Tibial nerve (tissue), 4 donors: ENCODE measurements at places on chromosomes 1 and 21.

- H3K27ac ChIP-seq: no peak overlapping the region
- no peaks in the 10 kb centered on the region for H3K4me1 ChIP-seq
- H3K4me3 ChIP-seq: no peak overlapping the region
- no peaks in the 10 kb centered on the region for H3K27me3 ChIP-seq
Measured at GRCh38 chr21:42392731-42393442, 3.0 kb downstream of the TMPRSS3 start.

- H3K4me1 ChIP-seq: no peaks in the 10 kb centered on the region
- DNase-seq: no peak
- no peaks in the 10 kb centered on the region for H3K27me3 ChIP-seq
- H3K27ac ChIP-seq: no peak overlapping the region
- H3K4me3 ChIP-seq: no peak overlapping the region
- H3K36me3 ChIP-seq: no peaks in the 10 kb centered on the region
Measured at GRCh38 chr1:48678710-48679505, 97.8 kb downstream of the BEND5 start.

- DNase-seq: no peak
- no peaks in the 10 kb centered on the region for H3K27me3 ChIP-seq
- no peaks in the 10 kb centered on the region for H3K36me3 ChIP-seq
- no peak overlapping the region for H3K27ac ChIP-seq
- no peaks in the 10 kb centered on the region for H3K4me1 ChIP-seq
Measured at GRCh38 chr1:85379203-85380136, 85.5 kb downstream of the DDAH1 start.

- no peaks in the 10 kb centered on the region for H3K27me3 ChIP-seq
- peaks cover 6% of the 10 kb centered on the region for H3K4me1 ChIP-seq
- H3K36me3 ChIP-seq: no peaks in the 10 kb centered on the region
- DNase-seq: no peak
Measured at GRCh38 chr1:79657951-79658658, 651.6 kb upstream of the ADGRL4 start.

DNA sequence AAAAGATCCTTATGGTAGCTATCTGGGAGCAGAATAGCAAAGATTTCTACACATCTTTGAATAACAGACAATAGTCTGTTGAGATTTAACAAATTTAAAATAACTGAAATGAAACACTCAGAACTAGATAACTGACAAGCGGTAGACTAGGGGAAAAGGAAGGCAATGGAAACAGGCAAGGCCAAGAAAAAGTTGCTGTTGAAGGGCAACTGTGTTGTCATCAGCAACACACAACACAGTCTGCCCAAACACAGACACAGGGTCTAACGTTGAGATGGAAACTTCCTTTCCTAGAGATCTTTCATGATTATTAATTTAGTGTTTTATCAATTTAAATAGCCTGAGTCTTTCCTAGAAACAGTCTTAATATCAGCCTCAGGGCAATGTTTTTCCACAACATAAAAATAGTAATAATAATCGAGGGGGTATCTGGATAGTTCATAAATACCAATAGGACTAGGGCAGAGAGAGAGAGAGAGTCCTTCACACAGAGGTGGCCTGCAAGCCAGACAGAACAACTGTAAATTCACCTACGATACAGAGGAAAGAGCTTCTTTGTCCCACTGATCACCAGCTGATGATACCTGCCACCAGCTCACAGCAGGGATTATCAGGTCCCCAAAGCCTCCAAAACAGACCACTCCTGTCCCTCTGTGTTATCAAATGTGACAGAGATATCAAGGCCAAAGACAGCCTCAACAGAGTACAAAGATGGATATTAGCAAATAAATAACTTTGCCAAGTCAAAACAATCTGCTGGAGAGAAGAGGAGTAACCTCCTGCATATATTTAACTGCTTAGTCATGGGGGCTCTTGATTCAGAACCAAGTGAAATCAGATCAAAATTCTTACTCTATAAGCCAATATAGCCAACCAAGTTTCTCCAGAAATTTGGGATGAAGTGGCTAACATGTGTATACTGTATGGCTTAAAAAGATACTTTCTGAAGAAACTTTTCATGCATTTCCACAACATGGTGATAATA lies 245.3 kb downstream of the SLC45A1 start:
- no peak overlapping the region for H3K4me3 ChIP-seq
- no peaks in the 10 kb centered on the region for H3K4me1 ChIP-seq
- no peaks in the 10 kb centered on the region for H3K36me3 ChIP-seq
- no peak overlapping the region for H3K27ac ChIP-seq
- DNase-seq: no peak
- no peaks in the 10 kb centered on the region for H3K27me3 ChIP-seq

- H3K27me3 ChIP-seq: no peaks in the 10 kb centered on the region
- no peaks in the 10 kb centered on the region for H3K4me1 ChIP-seq
- H3K27ac ChIP-seq: no peak overlapping the region
- H3K36me3 ChIP-seq: no peaks in the 10 kb centered on the region
Measured at GRCh38 chr1:173431304-173432045, 45.7 kb upstream of the PRDX6 start.

- no peak overlapping the region for H3K27ac ChIP-seq
- H3K36me3 ChIP-seq: peaks cover 3% of the 10 kb centered on the region
- no peak for DNase-seq
- no peak overlapping the region for H3K4me3 ChIP-seq
Measured at GRCh38 chr1:3847081-3847480, 9.9 kb downstream of the CEP104 start.

GRCh38 chr21:42781971-42782722 lies 97.2 kb downstream of the WDR4 start:
- H3K36me3 ChIP-seq: peaks cover 4% of the 10 kb centered on the region
- H3K27me3 ChIP-seq: no peaks in the 10 kb centered on the region
- H3K4me1 ChIP-seq: peaks cover 6% of the 10 kb centered on the region
- peak overlapping the region; percentile 41 for H3K27ac ChIP-seq
- DNase-seq: no peak

GRCh38 chr1:51534447-51534846 lies 15.4 kb upstream of the EPS15 start:
- DNase-seq: no peak
- peaks cover 4% of the 10 kb centered on the region for H3K4me1 ChIP-seq
- no peaks in the 10 kb centered on the region for H3K36me3 ChIP-seq
- H3K27ac ChIP-seq: peak overlapping the region; percentile 47
- H3K4me3 ChIP-seq: no peak overlapping the region
- no peaks in the 10 kb centered on the region for H3K27me3 ChIP-seq

GRCh38 chr1:119163396-119163795 lies 22.9 kb upstream of the WARS2 start:
- DNase-seq: no peak
- H3K27me3 ChIP-seq: no peaks in the 10 kb centered on the region
- peaks cover 57% of the 10 kb centered on the region for H3K36me3 ChIP-seq
- no peak overlapping the region for H3K4me3 ChIP-seq
- peaks cover 5% of the 10 kb centered on the region for H3K4me1 ChIP-seq

- no peak overlapping the region for H3K27ac ChIP-seq
- H3K4me3 ChIP-seq: no peak overlapping the region
- H3K4me1 ChIP-seq: no peaks in the 10 kb centered on the region
- DNase-seq: no peak
- no peaks in the 10 kb centered on the region for H3K36me3 ChIP-seq
- no peaks in the 10 kb centered on the region for H3K27me3 ChIP-seq
Measured at GRCh38 chr1:215192306-215192705, 109.8 kb downstream of the KCNK2 start.

DNA sequence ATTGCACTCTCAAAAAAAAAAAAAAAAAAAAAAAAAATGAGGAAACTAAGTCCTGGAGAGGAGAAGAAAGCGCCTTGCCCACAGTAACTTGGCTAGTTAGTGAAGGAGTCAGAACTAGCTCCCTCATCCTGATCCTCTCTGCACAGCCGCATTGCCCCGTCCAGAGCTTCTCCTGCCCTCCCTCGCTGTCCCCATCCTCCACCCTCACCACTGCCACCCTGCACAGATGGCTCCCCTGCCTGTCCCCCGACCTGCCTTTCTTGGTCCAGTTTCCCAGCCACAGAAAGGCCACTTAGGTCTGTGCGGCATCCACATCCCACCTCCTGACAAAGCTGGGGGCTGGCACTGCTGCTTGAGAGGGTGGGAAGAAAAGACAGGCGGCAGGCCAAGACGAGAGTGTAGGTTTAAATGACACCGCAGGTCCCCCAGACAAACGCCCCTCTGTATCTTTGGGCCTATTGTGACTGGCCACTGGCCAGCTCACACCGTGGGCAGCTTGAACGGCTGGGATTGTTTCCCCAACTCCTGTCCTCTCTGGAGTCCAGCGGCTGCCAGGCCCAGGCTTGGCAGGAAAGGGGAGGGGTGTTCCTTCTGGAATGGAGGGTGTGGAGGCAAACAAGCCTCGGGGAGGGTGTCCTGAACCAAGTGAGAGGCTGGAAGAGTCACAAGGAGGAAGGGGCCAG lies 20.2 kb downstream of the NCMAP start:
- no peaks in the 10 kb centered on the region for H3K27me3 ChIP-seq
- H3K27ac ChIP-seq: peak overlapping the region; percentile 50
- H3K4me1 ChIP-seq: no peaks in the 10 kb centered on the region
- H3K36me3 ChIP-seq: no peaks in the 10 kb centered on the region
- no peak for DNase-seq
- no peak overlapping the region for H3K4me3 ChIP-seq

- peaks cover 5% of the 10 kb centered on the region for H3K4me1 ChIP-seq
- no peak overlapping the region for H3K4me3 ChIP-seq
- DNase-seq: no peak
- no peaks in the 10 kb centered on the region for H3K36me3 ChIP-seq
- H3K27ac ChIP-seq: no peak overlapping the region
Measured at GRCh38 chr1:154843636-154844296, 26.3 kb downstream of the KCNN3 start.

DNA sequence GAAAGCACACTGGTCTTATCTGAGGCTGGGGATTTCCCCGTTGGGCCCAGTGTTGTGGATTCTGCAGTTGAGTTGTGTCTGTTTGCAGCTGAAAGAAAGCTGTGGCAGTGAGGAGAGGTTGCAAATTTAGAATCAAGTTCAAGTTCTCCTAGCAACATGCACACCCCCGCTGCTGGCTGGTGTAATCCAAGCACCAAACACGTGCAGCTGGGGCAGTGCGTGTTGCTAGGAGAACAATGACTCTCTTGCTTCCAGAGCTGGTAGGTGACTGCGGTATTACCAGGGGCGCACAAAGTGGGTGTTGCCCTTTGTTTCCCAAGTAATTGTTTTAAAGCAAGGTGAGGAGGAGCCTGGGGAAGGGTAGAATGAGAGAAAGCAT lies 91.5 kb downstream of the IER5 start:
- H3K4me1 ChIP-seq: no peaks in the 10 kb centered on the region
- H3K27me3 ChIP-seq: no peaks in the 10 kb centered on the region
- peak; percentile 26 for DNase-seq
- no peaks in the 10 kb centered on the region for H3K36me3 ChIP-seq
- no peak overlapping the region for H3K27ac ChIP-seq

DNA sequence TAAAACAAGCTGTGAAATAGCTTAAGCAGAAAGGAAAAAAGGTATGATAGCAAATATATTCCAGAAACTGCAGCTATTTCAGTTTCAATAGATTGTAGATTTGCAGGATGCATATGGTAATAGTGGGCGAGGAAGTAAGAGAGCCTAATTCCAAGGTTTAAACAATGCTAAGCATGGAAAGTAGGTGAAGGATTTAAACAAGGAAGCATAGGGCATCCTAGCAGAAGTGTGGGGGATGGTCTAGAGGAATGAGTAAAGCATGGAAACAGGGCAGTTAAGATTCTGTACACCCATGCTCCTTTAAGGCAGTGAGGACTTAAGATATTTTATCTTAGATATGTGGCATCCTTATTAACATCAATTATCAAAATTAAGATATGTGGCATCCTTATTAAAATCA lies 2.6 kb downstream of the IVNS1ABP start:
- no peak for DNase-seq
- H3K36me3 ChIP-seq: no peaks in the 10 kb centered on the region
- no peak overlapping the region for H3K4me3 ChIP-seq
- H3K27ac ChIP-seq: peak overlapping the region; percentile 99

DNA sequence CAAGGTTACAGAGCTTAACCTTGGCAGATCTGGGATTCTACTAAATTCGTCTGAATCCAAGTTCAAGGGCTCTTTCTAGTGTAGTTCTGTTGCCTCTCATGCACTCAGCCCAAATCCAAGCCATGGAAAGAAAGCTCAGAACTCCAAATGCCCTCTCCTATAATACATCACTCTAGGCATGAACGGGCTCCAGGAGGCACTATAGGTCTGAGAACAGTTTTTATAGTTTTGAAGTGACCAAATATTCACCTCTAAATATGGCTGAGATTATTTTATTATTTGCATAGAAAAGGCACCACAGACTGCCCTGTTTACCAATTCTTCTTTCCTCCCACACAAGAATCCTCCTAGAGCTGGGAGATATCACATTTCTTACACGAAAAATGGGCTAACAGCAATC lies 327.9 kb upstream of the BEND5 start:
- H3K27ac ChIP-seq: no peak overlapping the region
- DNase-seq: no peak
- no peaks in the 10 kb centered on the region for H3K27me3 ChIP-seq
- H3K36me3 ChIP-seq: no peaks in the 10 kb centered on the region
- no peaks in the 10 kb centered on the region for H3K4me1 ChIP-seq

- H3K4me3 ChIP-seq: no peak overlapping the region
- no peaks in the 10 kb centered on the region for H3K36me3 ChIP-seq
- H3K27me3 ChIP-seq: no peaks in the 10 kb centered on the region
- no peak overlapping the region for H3K27ac ChIP-seq
- DNase-seq: no peak
Measured at GRCh38 chr1:227622739-227623475, 59.6 kb downstream of the ZNF678 start.

GRCh38 chr1:235063068-235063765 lies 65.4 kb downstream of the TOMM20 start:
- H3K4me3 ChIP-seq: no peak overlapping the region
- H3K4me1 ChIP-seq: peaks cover 11% of the 10 kb centered on the region
- H3K36me3 ChIP-seq: no peaks in the 10 kb centered on the region
- no peaks in the 10 kb centered on the region for H3K27me3 ChIP-seq
- H3K27ac ChIP-seq: peak overlapping the region; percentile 28
- DNase-seq: no peak

DNA sequence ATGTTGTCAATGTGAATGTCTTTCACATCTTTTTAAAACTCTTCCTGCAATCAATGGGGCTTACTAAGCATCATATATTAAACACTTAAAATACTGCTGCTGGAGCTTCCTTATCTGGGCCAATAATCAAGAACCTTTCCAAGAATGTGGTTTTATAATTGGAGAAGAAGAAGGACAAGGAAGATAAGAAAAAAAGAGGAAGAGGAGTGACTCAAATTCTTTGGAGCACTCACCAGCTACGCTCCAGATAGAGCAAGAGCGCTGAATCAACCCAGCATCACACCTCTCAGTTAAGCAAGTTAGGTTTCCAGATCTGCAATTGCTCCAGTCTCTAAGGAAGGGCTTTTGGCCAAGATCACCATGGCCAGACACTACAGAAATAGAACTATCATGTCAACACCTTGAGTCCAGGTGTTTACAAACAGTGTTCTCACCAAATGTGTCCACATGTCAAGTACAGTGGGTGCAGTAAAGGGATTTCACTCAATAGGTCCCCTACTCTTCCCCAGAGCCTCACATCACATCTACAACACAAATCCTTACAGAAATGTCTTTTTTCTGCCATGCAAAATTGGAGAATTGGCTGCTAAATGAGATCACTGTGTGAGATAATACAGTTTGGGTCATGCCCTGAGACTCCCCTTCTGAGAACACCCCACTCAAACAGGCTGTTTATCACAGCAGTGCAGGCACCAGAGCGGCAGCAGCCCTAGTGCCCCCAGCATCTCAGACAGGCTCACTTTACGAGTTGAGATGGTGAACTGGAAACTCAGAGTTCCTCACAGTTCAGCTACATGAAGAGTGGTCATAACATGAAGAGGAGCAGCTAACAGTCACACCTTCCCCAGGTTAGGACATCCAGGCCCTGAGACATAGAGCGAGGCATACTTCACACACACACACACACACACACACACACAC lies 1.7 kb upstream of the SPRR2B start:
- H3K4me1 ChIP-seq: no peaks in the 10 kb centered on the region
- H3K27me3 ChIP-seq: no peaks in the 10 kb centered on the region
- DNase-seq: no peak
- H3K27ac ChIP-seq: no peak overlapping the region
- no peak overlapping the region for H3K4me3 ChIP-seq
- H3K36me3 ChIP-seq: no peaks in the 10 kb centered on the region
